ENCODE measurements at places on chromosomes 16 and 17.

- DNase-seq, result no peak
Measured at GRCh38 chr16:82045465-82045864, 10.4 kb downstream of the HSD17B2 start.

DNA sequence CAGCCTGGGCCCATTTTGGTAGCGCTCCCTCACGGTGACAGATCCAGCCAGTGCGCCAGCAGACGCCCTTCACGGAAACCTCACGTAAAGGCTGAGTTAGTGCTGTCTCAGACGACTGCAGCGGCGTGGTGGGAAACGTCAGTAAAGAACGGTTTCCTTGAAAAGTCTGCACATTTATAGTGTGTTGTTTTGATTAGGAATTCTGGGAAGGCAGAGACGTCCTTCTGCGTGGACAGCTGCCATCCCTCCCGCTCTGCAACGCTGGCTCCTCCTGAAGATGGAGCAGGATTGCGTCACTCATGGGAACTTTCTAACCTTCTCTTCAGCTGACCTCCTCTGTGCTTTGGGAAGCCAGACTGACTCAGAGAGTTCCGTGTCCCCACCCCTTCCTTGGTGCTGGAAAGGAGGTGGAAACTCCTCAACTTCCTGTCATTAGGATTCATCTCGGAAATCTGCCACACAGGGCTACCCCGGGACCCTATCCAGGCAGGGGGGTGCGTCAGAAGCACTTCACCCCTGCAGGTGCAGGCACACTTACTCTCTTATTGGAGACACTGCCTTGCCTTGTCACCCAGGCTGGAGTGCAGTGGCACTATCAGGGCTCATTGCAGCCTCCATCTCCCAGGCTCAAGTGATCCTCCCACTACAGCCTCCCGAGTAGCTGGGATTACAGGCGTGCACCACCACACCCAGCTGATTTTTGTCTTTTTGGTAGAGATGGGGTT, 24.3 kb upstream of the CRISPLD2 start:
- DNase-seq, result peak; percentile 71

- peak; percentile 94 for DNase-seq
Measured at GRCh38 chr17:20281860-20282259, 185.5 kb downstream of the LGALS9B start.

GRCh38 chr17:68398691-68399637, 58.3 kb downstream of the WIPI1 start:
- DNase-seq, result peak; percentile 87

DNA sequence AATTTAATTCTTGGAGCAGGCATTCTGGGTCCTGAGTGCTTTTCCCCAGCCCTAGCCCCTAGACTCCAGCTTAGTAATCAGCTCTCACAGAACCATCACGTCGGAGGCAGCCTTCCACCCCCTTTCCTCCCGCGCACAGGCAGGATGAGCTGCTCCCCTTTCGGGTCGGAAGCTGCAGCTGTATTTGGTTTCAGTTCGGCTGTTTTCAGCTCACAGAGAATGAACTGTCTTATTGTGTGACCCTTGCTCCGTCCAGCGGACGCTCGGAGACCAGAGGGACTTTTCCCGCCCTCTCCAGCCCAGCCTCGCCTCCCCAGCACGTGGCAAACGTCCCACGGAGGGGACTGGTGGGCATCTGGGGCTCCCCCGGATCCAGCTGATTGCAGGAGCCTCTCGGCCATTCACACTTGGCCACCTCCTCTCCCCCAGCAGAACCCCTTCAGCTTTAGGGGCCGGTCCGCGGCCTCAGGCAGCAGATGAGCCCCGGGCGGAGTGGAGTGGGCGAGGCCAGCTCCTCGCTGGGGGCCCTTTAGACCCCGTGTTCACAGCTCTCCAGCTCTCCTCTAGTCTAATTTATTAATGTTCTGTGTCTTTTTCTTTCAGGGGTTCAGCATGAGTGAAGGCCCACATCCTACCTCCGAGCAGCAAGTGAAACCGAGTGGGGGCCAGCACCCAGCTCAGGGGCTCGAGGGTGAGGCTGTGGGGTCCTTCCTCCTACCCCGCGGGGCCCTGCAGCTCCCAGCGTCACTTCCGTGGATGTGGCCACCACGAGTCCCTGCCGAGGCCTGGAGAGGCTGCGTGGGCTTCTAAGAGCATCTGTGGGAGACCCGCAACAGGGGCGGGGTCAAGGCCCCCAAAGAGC, 863 bp upstream of the UTS2R start:
- DNase-seq, result peak; percentile 52

- no peak for DNase-seq
Measured at GRCh38 chr16:47965439-47965838, 190.4 kb downstream of the ABCC12 start.

- DNase-seq, result no peak
Measured at GRCh38 chr17:4786516-4786915, 352 bp upstream of the VMO1 start.

- DNase-seq, result no peak
Measured at GRCh38 chr17:45867702-45868101, 23.0 kb downstream of the SPPL2C start.

- DNase-seq, result peak; percentile 56
Measured at GRCh38 chr16:17367036-17367435, 103.7 kb downstream of the XYLT1 start.

- DNase-seq, result peak; percentile 41
Measured at GRCh38 chr16:58451945-58452401, 48.0 kb upstream of the NDRG4 start.

DNA sequence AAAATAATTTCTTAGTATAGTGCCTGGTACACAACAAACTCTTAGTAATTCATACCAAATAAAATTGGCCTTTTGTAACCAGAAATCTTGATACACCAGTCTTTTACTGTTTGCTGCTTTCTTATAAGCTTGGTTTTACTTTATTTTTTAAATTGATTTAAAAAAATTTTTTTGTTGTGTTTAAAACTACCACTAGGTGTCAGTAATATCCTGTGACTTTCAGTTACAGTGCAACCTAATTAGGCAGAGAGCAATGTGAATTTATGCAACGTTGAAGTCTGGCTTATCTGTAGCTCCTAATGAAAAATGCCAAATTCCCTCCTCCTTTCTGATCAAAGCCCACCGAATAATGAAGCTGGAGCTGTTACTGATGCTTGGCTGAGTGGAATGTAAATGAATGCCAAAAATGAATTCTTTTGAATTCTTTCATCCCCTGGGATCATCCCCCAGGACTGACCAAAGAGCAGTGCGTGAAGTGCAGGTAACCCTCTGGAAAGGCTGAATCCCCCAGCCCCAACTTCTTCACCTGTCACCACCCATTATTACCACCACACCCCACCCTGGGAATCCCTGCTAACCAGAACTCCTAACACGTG, 3.8 kb downstream of the ERCC4 start:
- peak; percentile 71 for DNase-seq

GRCh38 chr16:21986692-21987246, 14.1 kb downstream of the PDZD9 start:
- no peak for DNase-seq

- DNase-seq, result no peak
Measured at GRCh38 chr17:56173958-56174835, 20.9 kb downstream of the ANKFN1 start.

GRCh38 chr16:55250701-55251100, 73.3 kb upstream of the IRX6 start:
- DNase-seq, result no peak

DNA sequence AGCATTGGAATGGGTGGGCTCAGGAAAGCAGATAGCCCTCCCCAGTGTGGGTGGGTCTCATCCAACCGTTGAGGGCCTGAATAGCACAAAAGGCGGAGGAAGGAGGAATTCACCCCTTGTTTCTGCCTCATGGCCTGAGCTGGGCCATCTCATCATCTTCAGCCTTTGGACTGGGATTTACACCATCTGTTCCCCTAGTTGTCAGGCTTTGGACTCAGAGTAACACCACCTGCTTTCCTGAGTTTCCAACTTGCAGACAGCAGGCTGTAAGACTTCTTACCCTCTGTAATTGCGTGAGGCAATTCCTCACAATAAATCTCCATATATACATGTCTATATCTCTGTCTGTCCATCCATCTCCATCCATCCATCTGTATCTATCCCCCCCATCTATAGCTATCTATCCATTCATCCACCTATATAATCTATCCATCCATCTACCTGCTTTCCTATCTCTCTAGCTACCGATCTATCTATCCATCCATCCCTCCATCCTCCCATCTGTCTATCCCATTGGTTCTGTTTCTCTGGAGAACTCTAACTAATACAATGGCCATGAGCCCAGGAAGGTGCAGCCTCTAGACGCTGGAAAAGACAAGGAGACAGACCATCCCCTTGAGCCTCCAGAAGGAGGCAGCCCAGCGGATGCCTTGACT, 21.3 kb downstream of the DNAH17 start:
- DNase-seq, result no peak

Measured in suppressor macrophage treated with lipopolysaccharide for 4 hours (primary cell).